ENCODE measurements at places on chromosomes 13 and 19.

- no peak for DNase-seq
Observed at GRCh38 chr13:83884141-83884540, 1.9 kb upstream of the SLITRK1 start.

DNA sequence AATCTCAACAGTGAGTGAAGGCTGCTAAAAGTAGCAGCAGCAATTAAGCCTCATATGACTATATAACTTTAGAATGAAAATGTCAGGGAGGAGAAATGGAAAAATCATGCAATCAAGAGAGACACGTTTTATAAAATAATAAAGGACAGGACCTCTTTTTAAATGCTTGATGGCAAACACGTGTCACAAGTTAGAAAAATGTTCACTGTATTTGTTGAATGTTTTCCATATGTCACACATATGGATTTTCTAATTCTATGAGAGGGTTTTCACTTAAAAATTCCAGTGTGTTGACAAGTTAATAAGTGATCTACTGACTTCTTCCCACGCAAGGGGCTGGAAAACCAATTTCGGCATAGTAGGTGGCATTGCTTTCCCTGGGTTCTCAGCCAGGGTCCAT is 27.7 kb upstream of the KCTD12 start:
- DNase-seq, result no peak

DNA sequence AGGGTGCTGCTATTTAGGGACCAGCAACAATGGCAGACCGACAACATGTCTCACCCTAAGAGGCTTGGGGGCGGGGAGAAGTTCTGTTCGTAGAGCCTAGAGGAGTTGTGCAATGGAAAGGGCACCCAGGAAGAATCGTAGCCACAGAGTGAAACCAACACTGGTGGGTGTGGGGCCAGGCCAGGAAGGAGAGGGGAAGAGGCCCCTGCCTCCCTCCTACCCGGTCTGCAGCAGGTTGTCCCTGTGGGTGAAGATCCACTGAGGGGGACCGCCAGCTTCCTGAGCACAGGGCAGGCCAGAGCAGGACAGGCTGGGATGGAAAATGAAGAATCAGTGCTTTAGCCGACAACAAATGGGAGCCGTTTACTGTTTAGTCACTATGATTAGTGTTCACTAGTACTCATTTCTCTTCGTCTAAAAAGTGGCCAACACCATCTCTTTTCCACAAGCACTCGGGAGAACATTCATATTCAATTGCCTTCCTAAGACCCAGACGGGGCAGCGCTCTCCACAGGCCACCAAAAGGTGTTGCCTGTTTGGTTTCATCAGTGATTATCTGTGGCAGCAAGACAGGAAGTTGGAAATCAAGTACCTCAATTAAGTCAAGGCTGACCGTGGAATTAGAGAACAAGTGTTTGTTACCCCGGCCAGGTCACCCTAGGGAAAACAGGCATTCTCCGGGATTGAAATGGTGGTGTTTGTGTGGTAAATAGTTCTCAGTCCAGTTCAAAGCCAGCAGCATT is 1.1 kb upstream of the ATP11A start:
- no peak for DNase-seq

GRCh38 chr19:1747285-1748114 is 5.8 kb upstream of the ONECUT3 start:
- no peak for DNase-seq

- DNase-seq, result no peak
Observed at GRCh38 chr19:13260883-13261653, 110.9 kb downstream of the IER2 start.

DNA sequence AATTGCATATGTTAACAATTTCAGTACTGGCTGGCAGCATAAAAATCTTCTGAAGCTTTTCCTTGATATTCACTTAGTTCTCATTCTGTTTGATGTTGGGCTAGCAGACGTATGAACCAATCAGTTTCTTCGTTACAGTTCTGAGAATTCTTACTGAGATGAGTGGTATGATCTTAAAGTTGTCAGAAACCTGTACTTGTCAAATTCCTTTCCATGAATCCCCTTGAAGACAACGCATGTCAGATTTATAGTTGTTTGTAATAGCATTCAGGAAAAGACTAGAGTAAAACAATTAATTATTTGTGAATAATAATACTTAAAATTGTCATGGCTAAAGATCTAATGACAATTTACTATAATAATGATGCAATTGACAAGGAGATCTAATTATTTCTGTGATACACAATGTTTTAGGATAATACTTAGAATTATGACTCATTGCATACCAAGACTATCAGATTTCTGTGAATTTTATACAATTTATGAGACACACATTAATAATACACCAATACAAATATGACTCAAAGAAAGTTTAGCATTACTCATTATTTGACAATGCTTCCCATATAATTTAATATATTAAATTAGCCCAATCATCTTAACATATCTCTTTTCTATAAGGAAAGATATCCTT is 447.2 kb downstream of the RFC3 start:
- DNase-seq, result no peak

- no peak for DNase-seq
Observed at GRCh38 chr13:69274231-69274630, 833.4 kb upstream of the ATXN8OS start.

DNA sequence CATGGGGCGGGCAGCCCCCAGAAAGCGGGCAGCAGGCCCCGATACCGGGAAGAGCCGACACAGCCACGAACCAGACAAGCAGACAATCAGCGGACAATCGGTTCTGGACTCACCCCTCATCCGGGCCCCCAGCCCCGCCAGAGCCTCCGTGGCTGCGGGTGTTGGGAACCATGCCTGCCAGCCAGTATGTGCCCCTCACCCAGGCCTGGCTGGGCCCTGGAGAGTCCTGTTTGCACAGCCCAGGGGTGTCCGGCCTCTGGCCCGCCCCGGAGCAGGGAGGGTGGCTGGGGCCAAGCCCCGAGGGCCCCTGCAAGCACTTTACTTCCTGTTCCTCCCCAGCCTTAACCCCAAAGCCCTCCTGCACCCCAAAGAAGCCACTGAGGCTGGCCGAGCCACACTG is 7.8 kb downstream of the PODNL1 start:
- DNase-seq, result no peak

GRCh38 chr13:42392716-42393572 is 121.0 kb downstream of the AKAP11 start:
- DNase-seq, result no peak

- DNase-seq, result no peak
Observed at GRCh38 chr19:4130744-4131438, 7.0 kb upstream of the MAP2K2 start.

- no peak for DNase-seq
Observed at GRCh38 chr19:9381361-9381785, 18.6 kb downstream of the ZNF177 start.

- DNase-seq, result no peak
Observed at GRCh38 chr19:10773969-10774368, 56.1 kb downstream of the DNM2 start.
